Astrocyte of the spinal cord (primary cell): ENCODE measurements at places on chromosomes 3 and 15.

GRCh38 chr3:40324621-40325020 is 15.1 kb downstream of the EIF1B start:
- no peak for DNase-seq

GRCh38 chr15:68196445-68197169 is 8.5 kb downstream of the CALML4 start:
- DNase-seq, result no peak

DNA sequence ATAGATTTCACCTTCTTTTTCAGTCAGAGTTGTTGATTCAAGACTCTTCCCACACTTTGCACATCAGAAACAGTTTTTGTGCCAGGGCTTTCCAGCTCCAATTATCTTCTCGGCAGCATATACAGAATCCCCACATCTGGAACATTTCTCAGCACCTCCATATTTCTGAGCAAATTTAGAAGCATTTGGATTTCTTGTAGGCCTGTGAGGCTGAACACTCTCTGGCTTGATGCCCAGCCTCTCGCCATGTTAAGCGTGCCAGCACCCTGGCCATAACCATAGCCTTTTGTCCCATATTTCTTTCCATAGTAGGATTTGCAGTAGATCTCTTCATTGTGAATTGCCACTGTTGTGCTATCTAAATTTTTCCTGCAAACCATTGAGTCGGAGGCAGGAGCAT is 28.3 kb downstream of the CD80 start:
- no peak for DNase-seq

DNA sequence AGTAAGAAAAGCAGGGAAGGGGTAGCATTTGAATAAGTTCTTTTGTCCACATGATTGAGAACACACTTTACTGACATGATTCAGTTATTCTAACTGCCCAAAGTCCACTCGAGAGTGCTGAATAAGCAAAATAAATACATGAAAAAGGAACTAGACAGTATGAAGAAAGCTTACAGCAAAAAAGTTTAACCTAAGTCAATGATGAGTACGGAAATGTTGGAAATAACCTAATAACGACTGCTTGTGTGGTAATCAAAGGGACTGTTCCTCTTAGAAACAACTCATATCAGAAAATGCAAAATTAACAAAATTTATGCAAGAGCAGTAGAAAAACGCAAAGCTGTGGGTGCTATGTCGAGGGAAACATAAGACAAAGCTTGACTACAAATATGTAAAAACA is 36.6 kb downstream of the DMXL2 start:
- DNase-seq, result no peak
